Ascending aorta (tissue), 2 donors: ENCODE measurements at places on chromosomes 4 and X.

GRCh38 chr4:128908735-128909134 is 99.2 kb downstream of the JADE1 start:
- H3K4me3 ChIP-seq: no peak overlapping the region
- H3K4me1 ChIP-seq: no peaks in the 10 kb centered on the region
- DNase-seq: no peak
- no peaks in the 10 kb centered on the region for H3K36me3 ChIP-seq
- H3K27ac ChIP-seq: no peak overlapping the region
- H3K27me3 ChIP-seq: no peaks in the 10 kb centered on the region

- H3K27ac ChIP-seq: no peak overlapping the region
- H3K27me3 ChIP-seq: no peaks in the 10 kb centered on the region
- H3K36me3 ChIP-seq: no peaks in the 10 kb centered on the region
- DNase-seq: no peak
- no peaks in the 10 kb centered on the region for H3K4me1 ChIP-seq
These were observed 27.5 kb downstream of the CASK start for GRCh38 chrX:41895826-41896225.

GRCh38 chrX:9133426-9133825 is 99.5 kb upstream of the FAM9B start:
- no peaks in the 10 kb centered on the region for H3K27me3 ChIP-seq
- H3K27ac ChIP-seq: no peak overlapping the region
- H3K36me3 ChIP-seq: no peaks in the 10 kb centered on the region
- H3K4me1 ChIP-seq: peaks cover 3% of the 10 kb centered on the region

GRCh38 chrX:24023972-24024669 is 2.9 kb downstream of the KLHL15 start:
- no peaks in the 10 kb centered on the region for H3K27me3 ChIP-seq
- peak overlapping the region; percentile 94 for H3K4me3 ChIP-seq
- peak overlapping the region; percentile 93 for H3K27ac ChIP-seq

GRCh38 chr4:13171292-13172057 is 312.7 kb downstream of the RAB28 start:
- no peaks in the 10 kb centered on the region for H3K36me3 ChIP-seq
- H3K27me3 ChIP-seq: no peaks in the 10 kb centered on the region

DNA sequence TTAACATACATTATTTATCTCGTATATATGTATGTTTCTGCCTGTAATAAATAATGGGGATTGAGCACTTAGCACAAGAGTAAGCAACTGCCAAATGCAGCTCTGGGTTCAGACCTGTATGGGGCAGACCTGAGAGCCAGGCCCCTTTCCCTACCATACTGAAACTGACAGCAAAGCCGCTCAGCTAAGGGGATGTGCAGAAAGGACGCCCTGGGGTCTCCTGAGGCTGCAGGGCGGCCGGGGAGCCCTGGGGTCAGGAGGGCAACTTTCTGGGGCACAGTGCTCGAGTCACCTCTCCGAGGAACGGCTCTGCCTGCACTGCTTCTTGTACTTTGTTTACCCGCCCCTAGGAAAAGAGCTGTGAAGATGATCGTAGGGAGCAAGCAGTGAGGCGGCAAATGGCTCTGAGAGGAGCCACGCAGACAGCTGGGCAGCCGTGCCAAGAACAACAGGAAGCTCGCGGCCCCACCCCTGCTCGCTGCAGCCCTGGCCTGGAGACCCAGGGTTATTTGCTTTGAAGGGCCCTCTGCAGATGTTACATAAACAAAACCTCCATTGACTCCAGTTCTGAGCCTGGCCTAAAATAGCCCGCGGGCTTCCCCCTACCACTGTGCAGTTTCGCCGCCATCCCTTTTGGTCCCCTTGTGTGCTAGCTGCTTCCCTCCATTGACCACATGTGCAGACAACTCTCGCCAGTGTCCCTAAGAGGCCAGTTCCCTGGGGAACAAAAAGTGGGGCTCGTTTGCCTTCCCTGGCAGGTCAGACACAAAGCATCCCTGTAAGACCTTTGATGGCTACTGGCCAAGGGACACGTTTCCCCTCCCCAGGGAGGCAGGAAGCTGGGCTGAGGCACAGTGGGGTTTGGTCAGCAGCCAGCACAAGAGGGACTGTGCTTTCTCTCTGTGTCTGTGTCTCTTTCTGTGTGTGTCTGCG is 111.3 kb upstream of the LNX1 start:
- peak overlapping the region; percentile 65 for H3K27ac ChIP-seq
- H3K4me1 ChIP-seq: no peaks in the 10 kb centered on the region
- peak overlapping the region; percentile 52 for H3K4me3 ChIP-seq
- H3K27me3 ChIP-seq: no peaks in the 10 kb centered on the region

DNA sequence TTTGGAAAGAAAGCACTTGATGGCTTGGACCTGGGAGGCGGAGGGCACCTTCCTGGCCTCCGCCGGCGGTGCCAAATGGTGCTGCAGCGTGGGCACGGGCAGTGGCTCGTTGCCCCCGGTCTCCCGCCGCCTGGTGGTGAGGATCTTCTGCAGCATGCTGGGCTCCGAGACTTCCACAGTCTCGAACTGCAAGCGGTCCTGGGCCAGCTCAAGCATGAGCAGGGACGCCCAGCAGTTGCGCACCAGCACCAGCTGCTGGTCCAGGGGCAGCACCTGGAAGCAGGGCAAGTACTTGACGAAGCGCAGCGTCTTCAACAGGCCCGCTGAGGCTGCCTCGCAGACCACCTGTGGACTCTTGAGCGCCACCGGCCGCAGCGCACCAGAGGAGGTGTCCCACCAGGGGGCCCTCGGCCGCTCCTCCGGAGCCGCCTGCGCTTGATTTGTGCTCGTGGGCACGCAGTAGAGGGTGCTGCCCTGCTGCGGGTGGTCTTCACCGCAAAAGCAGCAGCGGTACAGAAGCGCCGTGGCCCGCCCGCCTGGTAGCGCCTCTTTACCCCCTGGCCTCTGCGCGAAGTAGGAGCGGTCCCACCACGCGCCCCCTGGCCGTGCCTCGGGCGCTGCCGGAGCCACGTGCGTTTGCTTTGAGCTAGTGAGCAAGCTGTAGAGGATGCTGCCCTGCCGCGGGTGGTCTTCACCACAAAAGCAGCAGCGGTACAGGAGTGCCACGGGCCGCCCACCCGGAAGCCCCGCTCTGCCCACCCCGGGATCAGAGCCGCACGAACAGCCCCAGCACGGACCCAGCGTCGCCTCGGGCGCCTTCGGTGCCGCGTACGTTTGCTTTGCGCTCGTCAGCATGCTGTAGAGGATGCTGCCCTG is 689 bp downstream of the NR0B1 start:
- no peaks in the 10 kb centered on the region for H3K4me1 ChIP-seq
- no peak for DNase-seq
- peak overlapping the region; percentile 56 for H3K4me3 ChIP-seq
- H3K27ac ChIP-seq: no peak overlapping the region

DNA sequence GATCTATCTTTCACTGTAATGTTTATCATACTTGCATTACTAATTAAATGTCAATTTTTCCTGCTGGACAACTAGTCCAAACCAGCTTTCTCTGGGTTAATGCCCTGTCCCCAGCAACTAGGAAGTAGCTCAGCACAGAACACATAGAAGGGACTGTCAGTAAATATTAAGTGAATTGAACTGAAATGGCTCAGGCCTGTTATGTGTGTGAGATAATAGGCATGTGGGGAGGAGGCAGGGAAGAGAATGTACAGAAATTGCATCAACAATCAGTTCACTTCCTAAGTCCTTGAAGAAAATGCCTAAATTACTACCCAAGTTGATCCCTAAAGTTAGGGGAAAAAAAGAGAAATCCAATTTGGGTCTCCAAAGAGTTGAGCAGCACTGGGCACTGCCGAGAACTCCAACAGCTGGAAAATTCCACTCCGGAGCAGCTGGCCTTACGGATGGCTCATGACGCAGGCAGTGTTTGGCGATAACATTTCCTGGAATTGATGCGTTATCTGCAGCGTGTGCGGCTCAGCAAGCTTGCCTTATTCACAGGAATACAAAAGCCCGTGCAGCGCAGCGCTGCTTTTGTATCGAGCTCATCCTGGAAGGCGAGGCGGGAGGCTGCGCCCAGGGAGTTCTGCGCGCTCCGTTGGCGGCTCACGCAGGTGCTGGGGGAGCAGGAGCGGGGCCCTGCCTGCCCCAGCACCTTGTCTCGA is 297.3 kb upstream of the LCORL start:
- no peak overlapping the region for H3K27ac ChIP-seq
- no peaks in the 10 kb centered on the region for H3K36me3 ChIP-seq
- no peaks in the 10 kb centered on the region for H3K27me3 ChIP-seq
- no peak for DNase-seq
- H3K4me3 ChIP-seq: no peak overlapping the region

DNA sequence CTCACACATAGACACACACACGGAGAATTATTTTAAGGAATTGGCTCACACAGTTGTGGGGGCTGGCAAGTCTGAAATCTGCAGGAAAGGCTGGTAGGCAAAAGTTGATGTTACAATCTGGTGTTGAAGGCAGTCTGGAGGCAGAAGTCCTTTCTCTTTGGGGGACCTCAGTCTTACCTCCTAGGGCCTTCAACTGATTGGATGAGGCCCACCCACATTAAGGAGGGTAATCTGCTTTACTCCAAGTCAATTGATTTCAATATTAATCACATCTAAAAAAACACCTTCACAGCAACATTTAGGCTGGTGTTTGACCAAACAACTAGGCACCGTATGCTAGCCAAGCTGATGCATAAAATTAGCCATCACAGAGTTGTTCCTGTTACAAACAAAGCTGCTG is 10.7 kb downstream of the MGST2 start:
- DNase-seq: no peak
- no peaks in the 10 kb centered on the region for H3K27me3 ChIP-seq
- H3K36me3 ChIP-seq: no peaks in the 10 kb centered on the region
- H3K27ac ChIP-seq: no peak overlapping the region
- H3K4me1 ChIP-seq: no peaks in the 10 kb centered on the region
- no peak overlapping the region for H3K4me3 ChIP-seq

- H3K4me3 ChIP-seq: peak overlapping the region; percentile 76
- H3K27me3 ChIP-seq: no peaks in the 10 kb centered on the region
- DNase-seq: no peak
- no peaks in the 10 kb centered on the region for H3K36me3 ChIP-seq
- no peak overlapping the region for H3K27ac ChIP-seq
These were observed 946 bp downstream of the ANXA3 start for GRCh38 chr4:78552389-78553042.

DNA sequence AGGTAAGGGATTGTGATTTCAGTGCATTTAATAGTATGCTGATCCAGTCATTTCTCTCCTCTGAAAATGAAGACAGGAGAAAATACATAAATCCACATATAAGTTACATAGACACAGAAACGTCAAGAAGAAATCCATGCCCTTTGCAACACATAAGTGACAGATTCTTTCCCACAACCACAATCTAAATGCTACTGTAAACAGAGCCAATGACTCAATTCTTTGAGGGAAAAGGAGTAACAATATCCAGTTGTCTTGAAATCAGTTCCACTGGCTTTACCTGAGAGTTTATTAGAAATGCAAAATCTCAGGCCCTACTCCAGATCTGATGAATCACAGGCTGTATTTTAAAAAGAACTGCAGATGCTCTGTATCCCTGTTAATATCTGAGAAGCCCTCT is 66.4 kb downstream of the ARAP2 start:
- H3K4me1 ChIP-seq: no peaks in the 10 kb centered on the region
- H3K27ac ChIP-seq: no peak overlapping the region
- H3K36me3 ChIP-seq: no peaks in the 10 kb centered on the region
- DNase-seq: no peak

- H3K27me3 ChIP-seq: no peaks in the 10 kb centered on the region
- no peaks in the 10 kb centered on the region for H3K4me1 ChIP-seq
- no peak for DNase-seq
- H3K27ac ChIP-seq: no peak overlapping the region
- no peak overlapping the region for H3K4me3 ChIP-seq
These were observed 46.8 kb downstream of the MAMLD1 start for GRCh38 chrX:150409964-150410363.

GRCh38 chr4:74375824-74376426 is 11.0 kb downstream of the EREG start:
- H3K27ac ChIP-seq: no peak overlapping the region
- no peaks in the 10 kb centered on the region for H3K27me3 ChIP-seq
- H3K36me3 ChIP-seq: no peaks in the 10 kb centered on the region
- H3K4me1 ChIP-seq: no peaks in the 10 kb centered on the region

DNA sequence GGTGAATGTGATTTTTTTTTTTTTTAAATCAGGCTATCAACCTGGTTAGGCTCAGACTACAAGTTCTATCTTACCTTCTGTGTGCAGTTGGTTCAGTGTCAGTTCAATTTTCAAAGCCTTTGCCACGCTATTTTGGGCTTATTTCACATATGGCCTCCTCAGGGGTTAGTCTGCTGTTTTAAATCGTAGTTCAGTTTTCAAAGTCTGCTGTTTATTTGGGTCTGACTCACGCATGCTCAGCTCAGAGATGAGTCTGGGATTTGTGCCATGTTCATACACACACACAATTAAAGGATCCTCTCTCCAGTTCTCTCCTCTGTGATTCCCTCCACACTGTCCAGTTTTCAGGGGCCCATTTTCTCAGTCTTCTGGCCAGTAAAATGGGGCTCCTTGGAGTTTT is 32.3 kb upstream of the ZFX start:
- DNase-seq: no peak
- H3K4me3 ChIP-seq: no peak overlapping the region
- H3K27ac ChIP-seq: no peak overlapping the region
- H3K4me1 ChIP-seq: no peaks in the 10 kb centered on the region
- no peaks in the 10 kb centered on the region for H3K36me3 ChIP-seq
- no peaks in the 10 kb centered on the region for H3K27me3 ChIP-seq

GRCh38 chr4:155609455-155610059 is 57.1 kb upstream of the GUCY1A1 start:
- DNase-seq: no peak
- no peaks in the 10 kb centered on the region for H3K36me3 ChIP-seq
- H3K4me3 ChIP-seq: no peak overlapping the region
- H3K4me1 ChIP-seq: no peaks in the 10 kb centered on the region

DNA sequence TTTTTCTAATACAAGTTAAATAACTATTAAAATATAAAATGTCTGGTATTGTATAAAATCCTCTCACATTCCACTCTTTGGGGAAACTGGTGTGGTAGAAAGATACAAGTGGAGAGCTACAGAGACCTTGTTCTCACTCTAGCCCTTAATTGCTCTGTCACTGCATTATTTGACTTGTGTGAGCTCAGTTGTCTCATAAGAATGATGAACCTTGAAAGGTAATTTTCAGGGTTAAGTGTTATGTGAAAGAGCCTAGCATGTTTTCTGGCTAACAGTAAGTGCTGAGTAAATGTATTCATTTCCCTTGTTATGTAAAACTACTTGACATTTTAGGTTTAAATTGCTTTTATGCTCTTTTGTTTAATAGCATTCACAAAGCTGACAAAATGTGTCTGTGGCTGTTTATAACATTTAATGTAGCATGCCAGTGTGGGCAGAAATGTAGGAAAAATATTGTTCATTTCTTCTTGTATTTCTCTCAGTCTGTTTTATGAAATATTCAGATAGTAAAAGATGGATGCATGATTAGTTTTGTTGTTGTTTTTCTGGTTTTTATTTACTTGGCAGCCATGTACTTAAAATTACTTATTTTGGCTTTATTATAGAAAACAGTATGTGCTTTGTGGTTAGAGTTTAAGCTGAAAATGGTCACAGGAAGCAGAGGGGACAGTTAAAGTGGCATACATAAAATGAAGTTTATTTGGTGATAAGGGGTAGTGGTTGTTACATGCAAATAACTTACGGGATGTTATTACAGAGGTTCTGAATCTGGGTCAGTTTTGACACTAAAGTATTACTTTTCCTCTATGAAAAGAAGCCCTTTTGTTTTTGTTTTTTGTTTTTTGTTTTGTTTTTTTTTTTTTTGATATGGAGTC is 29.2 kb downstream of the SLAIN2 start:
- H3K4me1 ChIP-seq: peaks cover 8% of the 10 kb centered on the region
- H3K4me3 ChIP-seq: no peak overlapping the region
- H3K27me3 ChIP-seq: no peaks in the 10 kb centered on the region
- H3K27ac ChIP-seq: no peak overlapping the region
